ENCODE measurements at places on chromosomes 7 and 10. TPM values are rescaled to one million over a fixed set of nuclear protein-coding genes. Genes with fewer than 3 reads are reported as not detected.
A peak's percentile ranks its signal among the peaks of the same experiment; 100 is the strongest.

DNA sequence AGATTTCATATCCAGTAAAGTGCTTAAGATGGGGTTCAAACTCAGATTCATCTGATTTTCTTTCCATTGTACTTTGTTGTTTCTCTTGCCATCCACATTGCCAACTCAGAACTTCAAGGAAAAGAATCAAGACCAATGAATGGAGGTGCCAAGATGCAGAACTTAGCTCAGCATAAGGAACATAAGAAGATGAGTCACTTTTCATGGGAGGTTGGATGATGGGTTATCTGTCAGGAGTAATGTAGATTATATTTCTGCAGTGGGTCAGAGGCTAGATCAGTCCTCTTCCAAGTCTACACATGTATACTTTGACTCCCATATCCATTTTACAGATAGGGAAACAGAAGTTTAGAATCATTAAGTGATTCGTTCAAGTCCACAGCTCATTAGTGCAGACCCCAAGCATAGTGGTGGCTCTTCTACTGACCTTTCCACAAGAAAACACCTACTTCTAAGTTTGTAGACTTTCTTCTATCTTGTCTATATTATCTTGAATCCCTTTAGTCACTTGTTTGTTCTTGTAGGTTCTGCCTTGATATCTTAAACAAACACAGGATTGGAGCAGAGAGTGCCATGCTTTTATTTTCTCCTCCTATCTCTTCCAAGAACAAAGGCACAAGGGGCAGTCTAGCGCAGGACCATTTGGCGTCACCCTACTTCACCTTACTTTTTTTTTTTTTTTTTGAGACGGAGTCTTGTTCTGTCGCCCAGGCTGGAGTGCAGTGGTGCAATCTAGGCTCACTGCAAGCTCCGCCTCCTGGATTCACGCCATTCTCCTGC lies 14.0 kb upstream of the ADD3 start:
- H3K27ac ChIP-seq: no peak overlapping the region
- no peak for DNase-seq
- H3K27me3 ChIP-seq: no peaks in the 10 kb centered on the region
- H3K36me3 ChIP-seq: no peaks in the 10 kb centered on the region

GRCh38 chr10:119504651-119505050 lies 37.9 kb downstream of the RGS10 start:
- H3K27ac ChIP-seq: no peak overlapping the region
- peaks cover 3% of the 10 kb centered on the region for H3K4me1 ChIP-seq
- H3K27me3 ChIP-seq: no peaks in the 10 kb centered on the region
- no peak overlapping the region for H3K4me3 ChIP-seq
- H3K36me3 ChIP-seq: no peaks in the 10 kb centered on the region
- no peak for DNase-seq

DNA sequence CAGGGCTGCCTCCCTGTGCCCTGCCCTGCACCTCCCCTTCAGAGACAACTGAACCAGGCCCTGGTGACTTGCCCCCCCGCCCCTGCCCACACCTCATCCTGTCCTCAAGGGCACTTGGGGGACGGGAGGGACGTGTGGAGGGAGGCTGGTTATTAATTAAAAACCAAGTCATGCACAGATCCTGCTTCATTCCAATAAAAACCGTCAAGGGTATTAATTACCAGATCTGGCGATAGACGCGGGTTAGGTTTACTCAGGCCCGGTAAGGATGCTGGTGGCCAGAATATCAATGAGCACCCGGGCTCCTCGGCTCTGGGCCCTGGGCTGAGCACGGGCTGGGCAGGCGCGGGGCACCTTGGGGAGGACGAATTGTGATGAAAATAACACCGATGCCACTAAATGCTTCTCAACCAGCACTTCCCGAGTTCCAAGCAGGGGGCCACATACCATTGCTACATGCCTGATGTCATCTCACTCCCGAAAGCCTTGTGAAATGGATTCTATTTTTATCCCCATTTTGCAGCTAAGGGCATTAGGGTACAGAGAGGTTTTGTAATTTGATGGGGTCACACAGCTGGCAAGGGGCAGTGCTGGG lies 24.5 kb upstream of the GTF2IRD1 start:
- H3K4me1 ChIP-seq: no peaks in the 10 kb centered on the region
- H3K27me3 ChIP-seq: no peaks in the 10 kb centered on the region
- H3K36me3 ChIP-seq: no peaks in the 10 kb centered on the region
- H3K4me3 ChIP-seq: no peak overlapping the region
- H3K27ac ChIP-seq: no peak overlapping the region
- no peak for DNase-seq

PRKCQ gene
- 1.1 TPM for total RNA-seq

DNA sequence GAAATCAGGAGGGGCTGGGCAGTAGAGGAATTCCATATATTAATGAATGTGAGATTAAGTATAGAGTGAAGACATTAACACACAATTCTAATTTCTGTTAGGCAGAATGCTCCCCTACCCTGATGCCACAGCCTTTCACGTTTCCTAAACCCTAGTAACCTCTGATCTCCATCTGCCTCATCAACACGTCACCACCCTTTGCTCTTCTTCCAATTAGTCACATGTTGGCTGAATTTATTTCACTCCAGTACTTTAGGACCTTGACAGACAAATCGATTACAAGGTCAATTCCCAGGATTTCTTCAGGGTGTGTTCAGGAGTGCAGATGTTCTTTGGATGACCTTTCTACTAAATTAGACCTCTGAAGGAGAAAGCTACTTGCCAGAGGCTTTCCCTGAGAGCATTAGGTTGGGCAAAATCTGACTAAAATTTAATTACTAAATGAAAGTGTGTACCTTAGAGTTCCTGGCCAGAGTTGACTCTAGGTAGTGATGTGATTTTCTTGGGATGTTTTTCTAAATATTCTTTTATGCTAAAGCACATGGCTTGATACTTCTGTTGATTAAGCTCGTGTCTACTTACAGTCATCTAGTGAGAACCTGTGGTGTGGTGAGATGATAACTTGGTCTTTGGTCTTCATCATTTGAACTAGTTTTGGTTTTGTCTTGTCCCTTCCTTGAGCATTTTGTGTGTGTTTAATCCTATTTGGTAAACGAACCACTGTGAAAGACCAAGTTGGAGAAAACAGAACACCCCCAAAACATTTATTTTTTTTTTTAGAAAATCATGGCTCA lies 12.7 kb downstream of the AGR2 start:
- H3K27ac ChIP-seq: no peak overlapping the region
- no peak overlapping the region for H3K4me3 ChIP-seq
- H3K4me1 ChIP-seq: no peaks in the 10 kb centered on the region
- no peak for DNase-seq
- no peaks in the 10 kb centered on the region for H3K27me3 ChIP-seq

OGDH gene
- total RNA-seq: 59.3 TPM

GRCh38 chr7:30240106-30240800 lies 44.1 kb upstream of the ZNRF2 start:
- no peaks in the 10 kb centered on the region for H3K27me3 ChIP-seq
- DNase-seq: no peak
- no peaks in the 10 kb centered on the region for H3K36me3 ChIP-seq
- no peaks in the 10 kb centered on the region for H3K4me1 ChIP-seq
- H3K4me3 ChIP-seq: no peak overlapping the region

- H3K4me3 ChIP-seq: no peak overlapping the region
- DNase-seq: peak; percentile 0
- H3K27me3 ChIP-seq: no peaks in the 10 kb centered on the region
- no peaks in the 10 kb centered on the region for H3K36me3 ChIP-seq
Measured at GRCh38 chr10:132883391-132883881, 58.9 kb downstream of the CFAP46 start.

GRCh38 chr10:35822316-35822715 lies 180.2 kb upstream of the FZD8 start:
- DNase-seq: peak; percentile 43
- no peak overlapping the region for H3K27ac ChIP-seq
- H3K4me1 ChIP-seq: peaks cover 4% of the 10 kb centered on the region
- H3K36me3 ChIP-seq: no peaks in the 10 kb centered on the region
- H3K27me3 ChIP-seq: no peaks in the 10 kb centered on the region
- no peak overlapping the region for H3K4me3 ChIP-seq

- H3K36me3 ChIP-seq: no peaks in the 10 kb centered on the region
- no peak overlapping the region for H3K4me3 ChIP-seq
- no peaks in the 10 kb centered on the region for H3K27me3 ChIP-seq
- no peak overlapping the region for H3K27ac ChIP-seq
Measured at GRCh38 chr7:6251653-6252052, 20.8 kb downstream of the CYTH3 start.

- H3K4me1 ChIP-seq: no peaks in the 10 kb centered on the region
- DNase-seq: no peak
- H3K27me3 ChIP-seq: no peaks in the 10 kb centered on the region
- H3K4me3 ChIP-seq: no peak overlapping the region
- H3K27ac ChIP-seq: no peak overlapping the region
- no peaks in the 10 kb centered on the region for H3K36me3 ChIP-seq
Measured at GRCh38 chr7:87267239-87267900, 47.8 kb upstream of the TMEM243 start.

- no peak for DNase-seq
- no peaks in the 10 kb centered on the region for H3K36me3 ChIP-seq
- no peaks in the 10 kb centered on the region for H3K27me3 ChIP-seq
- no peak overlapping the region for H3K27ac ChIP-seq
- H3K4me1 ChIP-seq: peaks cover 4% of the 10 kb centered on the region
Measured at GRCh38 chr10:43307306-43307705, 40.4 kb upstream of the RASGEF1A start.

COL1A2 gene
- total RNA-seq: 364 TPM

ENO4 gene
- 0.38 TPM for total RNA-seq

DNA sequence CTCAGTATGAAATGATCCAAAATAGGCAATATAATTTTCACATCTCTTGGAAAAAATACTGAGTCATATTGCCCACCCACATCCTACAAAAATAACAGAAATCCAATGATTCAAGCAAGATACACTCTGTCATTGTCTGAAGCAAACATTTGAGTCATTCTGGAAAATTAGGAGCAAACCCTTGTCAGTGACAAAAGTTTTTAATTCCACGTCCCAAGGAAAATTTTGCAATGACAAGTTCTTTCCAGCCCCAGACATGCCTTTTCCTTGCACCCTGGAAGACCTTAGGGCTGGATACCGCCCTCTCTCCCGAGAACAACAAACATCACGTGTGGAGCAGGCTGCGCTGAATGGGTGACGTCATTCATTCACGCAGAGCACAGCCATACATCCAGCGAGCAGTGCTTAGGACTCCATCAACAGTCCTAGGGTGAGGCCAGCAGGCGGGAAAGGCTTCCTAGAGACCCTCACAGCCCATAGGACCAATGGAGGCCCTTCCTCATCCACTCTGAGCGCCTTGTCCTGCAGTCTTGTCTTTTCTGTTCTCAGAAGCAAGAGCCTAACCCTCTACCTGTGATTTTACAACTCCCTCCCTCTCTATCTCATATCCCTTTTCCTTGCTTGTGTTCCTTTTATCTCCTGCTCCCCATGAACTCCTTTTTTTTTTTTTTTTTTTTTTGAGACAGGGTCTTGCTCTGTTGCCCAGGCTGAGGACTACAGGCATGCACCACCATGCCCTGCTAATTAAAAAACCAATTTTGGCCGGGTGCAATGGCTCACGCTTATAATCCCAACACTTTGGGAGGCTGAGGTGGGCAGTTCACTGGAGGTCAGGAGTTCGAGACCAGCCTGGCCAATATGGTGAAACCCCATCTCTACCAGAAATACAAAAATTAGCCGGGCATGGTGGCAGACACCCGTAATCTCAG lies 23.5 kb upstream of the KDM7A start:
- no peak overlapping the region for H3K27ac ChIP-seq
- no peaks in the 10 kb centered on the region for H3K36me3 ChIP-seq
- H3K4me3 ChIP-seq: no peak overlapping the region
- no peaks in the 10 kb centered on the region for H3K27me3 ChIP-seq
- no peak for DNase-seq
- no peaks in the 10 kb centered on the region for H3K4me1 ChIP-seq

- no peaks in the 10 kb centered on the region for H3K36me3 ChIP-seq
- DNase-seq: no peak
- no peak overlapping the region for H3K4me3 ChIP-seq
- H3K27ac ChIP-seq: no peak overlapping the region
- peaks cover 1% of the 10 kb centered on the region for H3K4me1 ChIP-seq
Measured at GRCh38 chr10:126016882-126017281, 120.5 kb downstream of the FANK1 start.

DNA sequence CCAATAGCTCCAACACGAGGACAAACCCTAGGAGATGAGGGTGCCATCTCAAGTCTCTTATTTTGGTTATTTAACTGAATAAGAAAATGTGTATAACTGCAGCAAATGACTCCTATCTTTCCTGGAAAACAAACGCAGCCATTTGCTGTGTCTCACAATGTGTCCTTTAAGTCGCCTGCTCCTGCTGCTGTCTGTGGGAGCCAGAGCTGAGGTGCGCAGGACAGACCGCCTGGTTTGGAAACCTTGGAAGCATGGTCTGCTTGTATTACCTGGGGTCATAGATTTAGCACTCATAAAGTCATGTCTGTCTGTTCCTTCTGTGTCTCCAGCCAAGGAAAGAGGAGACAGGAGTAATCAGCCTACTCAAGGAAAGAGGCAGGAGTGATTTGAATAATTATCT lies 760.2 kb downstream of the GRID1 start:
- H3K27ac ChIP-seq: no peak overlapping the region
- H3K36me3 ChIP-seq: no peaks in the 10 kb centered on the region
- H3K4me1 ChIP-seq: no peaks in the 10 kb centered on the region
- no peaks in the 10 kb centered on the region for H3K27me3 ChIP-seq

DNA sequence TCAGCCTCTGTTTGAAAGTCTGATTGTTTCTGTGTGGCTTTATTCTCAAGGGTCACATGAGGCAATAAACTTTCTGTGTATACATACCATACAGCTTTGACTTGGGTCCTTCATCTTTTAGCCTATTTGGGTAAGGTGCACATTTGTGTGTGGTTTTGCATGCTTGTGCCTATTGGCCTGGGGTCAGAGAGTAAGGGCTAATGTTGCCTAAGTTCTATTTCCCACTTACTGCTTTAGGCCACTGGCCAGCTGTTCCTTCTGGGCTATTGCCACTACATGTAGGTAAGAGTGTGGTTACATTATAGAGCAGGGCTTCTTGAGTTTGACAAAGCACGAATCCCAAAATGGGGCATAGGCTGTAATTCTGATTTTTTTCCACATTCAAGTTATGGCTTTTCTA lies 21.8 kb downstream of the BBIP1 start:
- no peak for DNase-seq
- no peak overlapping the region for H3K4me3 ChIP-seq
- H3K27ac ChIP-seq: no peak overlapping the region
- H3K27me3 ChIP-seq: no peaks in the 10 kb centered on the region

DNA sequence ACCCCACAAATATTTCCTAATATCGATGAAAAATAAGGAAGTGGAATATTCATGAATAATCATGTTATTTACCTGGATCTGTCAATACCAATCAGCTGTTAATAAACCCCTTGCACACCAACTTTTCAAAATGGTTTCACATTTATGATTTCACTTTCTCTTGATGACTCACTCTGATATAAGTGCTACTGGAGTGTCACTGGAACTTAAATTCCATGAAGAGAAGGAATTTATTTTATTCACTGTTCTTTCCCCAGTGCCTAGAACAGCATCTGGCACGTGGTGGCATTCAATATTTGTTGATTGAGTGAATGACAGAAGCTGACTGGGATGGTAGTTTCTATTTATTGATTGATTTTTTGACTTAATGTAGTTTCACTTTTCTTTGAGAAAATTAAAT lies 3.5 kb upstream of the ENO4 start:
- H3K4me1 ChIP-seq: peaks cover 5% of the 10 kb centered on the region
- H3K27me3 ChIP-seq: no peaks in the 10 kb centered on the region
- no peaks in the 10 kb centered on the region for H3K36me3 ChIP-seq
- DNase-seq: no peak
- H3K4me3 ChIP-seq: no peak overlapping the region
